ENCODE measurements at places on chromosomes 4 and X.
A peak's percentile ranks its signal among the peaks of the same experiment; 100 is the strongest.

DNA sequence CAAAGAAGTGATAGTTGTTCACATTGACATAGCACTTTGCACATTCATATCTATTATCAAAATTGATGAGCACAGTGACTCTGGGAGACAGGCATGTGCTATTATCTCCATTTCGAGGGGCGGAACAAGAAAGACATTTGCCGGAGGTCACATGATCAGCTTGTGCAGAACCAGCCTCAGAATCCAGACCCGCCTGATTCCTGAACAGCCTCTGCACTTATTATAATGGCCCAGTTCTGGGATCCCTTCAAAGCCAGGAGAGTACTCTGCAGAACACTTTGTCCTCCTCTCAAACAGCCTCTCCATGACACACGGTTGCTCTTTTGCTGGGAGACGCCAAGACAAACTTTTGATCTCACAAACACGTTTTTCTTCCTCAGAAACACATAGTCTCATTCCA is 48.4 kb downstream of the RWDD4 start:
- DNase-seq = no peak

GRCh38 chr4:112519689-112520597 is 4.0 kb upstream of the NEUROG2 start:
- DNase-seq = no peak

GRCh38 chr4:24131954-24132673 is 242.3 kb upstream of the PPARGC1A start:
- DNase-seq = no peak

GRCh38 chr4:36320117-36320896 is 38.9 kb downstream of the DTHD1 start:
- DNase-seq = no peak

- DNase-seq = no peak
Measured at GRCh38 chr4:57989430-57989829, 879.2 kb upstream of the IGFBP7 start.

- no peak for DNase-seq
Measured at GRCh38 chrX:111265486-111265885, 4.8 kb downstream of the CAPN6 start.

- no peak for DNase-seq
Measured at GRCh38 chrX:85666471-85666870, 287.0 kb upstream of the POF1B start.

GRCh38 chr4:126209147-126209546 is 894.4 kb downstream of the FAT4 start:
- no peak for DNase-seq

DNA sequence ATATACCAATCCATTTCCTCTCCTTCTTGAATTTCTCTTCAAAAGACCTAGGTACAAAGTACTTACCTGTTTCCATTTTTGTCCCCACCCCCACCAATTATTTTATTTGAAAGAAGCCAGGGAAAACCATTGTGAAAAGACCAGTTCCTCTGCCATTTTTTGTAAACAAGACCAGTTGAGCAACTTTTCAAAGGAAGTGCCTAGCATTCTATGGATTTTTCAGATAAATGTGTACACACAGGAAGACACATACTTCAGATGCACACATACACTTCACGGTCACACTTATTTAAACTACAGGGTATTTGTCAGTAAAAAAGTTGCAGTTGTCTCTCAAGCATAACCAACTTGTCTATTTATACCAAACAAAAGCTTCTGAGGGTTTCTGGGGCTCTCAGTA is 587.2 kb upstream of the KLHL4 start:
- DNase-seq = no peak

- no peak for DNase-seq
Measured at GRCh38 chr4:38034986-38035882, 75.0 kb downstream of the PTTG2 start.

DNA sequence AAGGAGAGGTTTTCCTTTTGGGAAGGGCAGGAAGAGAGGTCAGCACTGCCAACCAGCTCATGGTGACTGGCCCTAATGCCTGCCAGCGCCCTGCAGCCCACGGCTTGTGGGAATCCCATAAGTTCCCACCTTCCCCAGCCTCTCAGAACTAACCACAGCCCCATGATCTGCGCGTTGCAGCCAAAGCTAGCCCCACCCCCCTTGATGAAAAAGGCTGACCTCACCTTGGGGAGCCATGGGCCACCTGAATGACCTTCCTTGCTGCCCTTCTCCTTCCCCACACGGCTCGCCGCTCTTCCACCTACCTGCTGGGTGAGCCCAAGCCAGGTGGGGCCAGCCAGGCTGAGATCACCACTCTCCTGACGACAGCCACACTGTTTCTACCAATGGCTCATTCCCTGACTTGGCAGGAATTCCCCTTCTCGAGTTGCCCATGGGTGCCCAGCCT is 3.9 kb upstream of the ELF4 start:
- DNase-seq = no peak

GRCh38 chr4:36961420-36961819 is 283.1 kb upstream of the NWD2 start:
- no peak for DNase-seq

DNA sequence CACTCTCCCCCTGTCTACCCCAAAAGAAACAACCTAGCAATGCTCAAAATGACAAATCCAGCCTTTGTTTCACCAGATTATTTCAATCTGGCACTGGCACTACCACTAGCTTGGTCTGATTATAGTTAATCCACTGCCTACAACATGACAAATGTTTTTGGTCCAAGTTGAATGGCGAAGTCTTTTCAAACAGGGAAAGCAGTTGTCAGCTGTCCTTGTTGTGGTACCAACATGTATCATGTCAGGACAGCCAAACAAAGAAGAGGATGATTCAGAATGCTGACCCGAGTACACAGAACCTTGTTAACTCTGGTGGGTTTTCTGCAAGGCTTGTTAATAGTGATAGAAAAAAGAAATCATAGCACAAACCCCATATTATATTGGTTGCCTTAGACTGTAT is 160.8 kb upstream of the ANK2 start:
- no peak for DNase-seq

GRCh38 chr4:46648088-46648744 is 258.3 kb upstream of the GABRA2 start:
- DNase-seq = no peak

DNA sequence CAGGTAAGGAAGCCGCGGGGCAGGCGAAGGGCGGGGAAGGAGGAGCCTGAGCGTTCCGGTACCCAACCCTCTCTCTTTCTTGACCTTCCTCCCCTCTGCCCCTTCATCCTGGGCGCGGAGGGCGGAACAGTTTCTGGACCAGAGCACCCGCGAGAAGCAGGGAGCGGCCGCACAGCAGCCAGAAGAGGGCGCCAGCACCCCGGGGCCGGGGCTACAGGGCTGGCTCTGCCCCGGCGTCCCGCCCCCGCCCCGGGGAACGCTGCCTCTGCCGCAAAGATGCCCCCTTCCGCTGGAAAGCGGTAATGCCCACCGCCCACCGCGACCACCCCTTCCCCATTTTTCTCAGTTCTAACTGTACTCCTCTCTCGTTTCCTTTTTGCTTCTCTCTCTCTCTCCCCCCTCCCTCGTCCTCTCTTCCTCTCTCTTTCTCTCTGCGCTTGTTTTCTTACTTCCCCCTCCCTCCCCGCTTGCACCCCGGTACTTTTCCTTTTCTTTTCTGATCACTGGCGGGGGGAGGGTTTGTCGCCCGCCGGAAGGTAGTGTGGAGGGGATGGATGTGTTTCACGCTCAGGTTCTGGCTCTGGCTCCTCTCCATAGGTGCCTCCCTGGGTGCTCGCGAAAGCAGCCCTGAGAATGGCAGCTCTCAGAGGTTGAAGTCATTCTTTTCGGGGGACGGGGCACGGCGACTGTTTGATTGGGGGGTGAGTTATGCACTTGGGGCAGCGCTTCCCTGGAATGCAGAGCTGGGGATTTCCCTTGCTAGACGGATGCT is 13.1 kb upstream of the PRDM8 start:
- DNase-seq = peak; percentile 81

DNA sequence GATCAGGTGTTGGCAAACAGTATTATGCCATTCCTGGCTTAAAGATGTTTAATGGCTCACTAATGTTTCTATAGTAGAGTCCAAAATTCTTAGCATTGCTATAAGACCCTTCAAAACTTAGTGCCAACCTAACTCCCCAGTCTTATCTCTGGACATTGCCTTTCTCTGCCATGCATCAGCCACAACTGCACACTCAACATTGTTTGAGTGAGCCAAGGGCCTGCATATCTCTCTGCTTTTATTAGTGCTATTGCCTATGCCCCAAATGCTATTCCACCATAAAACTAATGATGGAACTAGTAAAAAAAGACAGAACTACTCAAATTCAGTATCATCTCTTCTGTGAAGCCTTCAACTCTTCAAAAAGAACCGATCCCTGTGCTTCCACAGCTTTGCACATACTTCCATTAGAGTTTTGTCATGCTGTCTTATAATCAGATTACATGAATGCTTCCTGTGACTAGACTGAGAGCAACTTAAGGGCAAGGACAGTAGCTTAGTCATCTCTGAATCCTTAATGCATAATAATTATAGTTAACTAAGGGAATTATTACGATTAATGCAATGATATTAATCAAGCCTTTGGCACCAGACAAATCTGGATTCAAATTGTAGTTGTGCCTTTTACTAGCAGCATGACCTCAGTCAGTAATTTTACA is 53.7 kb downstream of the CHM start:
- no peak for DNase-seq

GRCh38 chr4:169744601-169745000 is 13.1 kb downstream of the HPF1 start:
- DNase-seq = no peak

- no peak for DNase-seq
Measured at GRCh38 chr4:37735578-37735977, 49.4 kb upstream of the RELL1 start.

DNA sequence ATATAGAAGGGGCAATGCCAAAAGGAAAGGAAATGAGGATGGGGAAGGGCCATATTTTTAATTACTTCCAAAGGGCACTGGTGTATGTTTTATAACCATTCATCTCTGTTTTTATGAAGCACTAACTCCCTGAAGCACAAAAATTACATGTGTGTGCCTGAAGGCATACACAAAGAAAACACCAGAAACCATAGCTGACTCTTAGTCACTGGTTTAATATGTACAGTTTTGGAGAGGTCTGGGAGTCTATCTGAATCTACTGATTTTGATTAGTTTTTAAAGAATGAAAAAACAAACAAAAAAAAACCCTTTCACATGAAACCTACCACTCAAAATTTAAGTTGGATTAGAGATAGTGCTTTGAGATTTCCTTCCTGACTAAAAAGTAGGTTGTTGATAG is 438.7 kb downstream of the RPA4 start:
- no peak for DNase-seq

- no peak for DNase-seq
Measured at GRCh38 chr4:30825008-30825770, 105.0 kb downstream of the PCDH7 start.
